ENCODE measurements at places on chromosomes 11 and 22.

DNA sequence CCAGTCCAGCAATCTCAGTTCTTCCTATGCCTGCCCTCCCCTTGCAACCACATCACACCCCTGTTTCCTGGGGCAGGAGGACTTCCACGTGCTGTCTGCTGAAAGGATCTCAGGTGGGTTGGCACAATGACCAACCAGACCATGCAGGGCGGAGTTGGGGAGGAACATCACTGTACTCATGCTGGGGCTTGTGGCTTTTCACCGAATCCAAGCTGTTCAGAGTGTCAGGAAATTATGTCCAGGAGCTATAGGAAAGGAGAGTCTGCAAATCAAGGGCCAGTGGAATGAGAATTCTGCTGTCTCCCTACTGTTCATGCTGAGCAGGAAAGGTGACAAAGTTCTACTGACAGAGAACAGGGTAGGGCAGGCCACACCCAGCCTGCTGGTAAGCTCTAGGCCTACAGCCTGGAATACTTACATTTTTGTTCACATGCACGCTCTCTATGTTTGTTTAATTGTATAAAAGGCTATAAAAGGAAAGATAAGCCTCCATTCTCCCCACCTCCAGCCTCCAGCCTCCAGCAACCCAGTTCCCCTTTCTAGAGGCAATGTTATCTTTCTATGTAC, 1.7 kb upstream of the PLAAT2 start:
- no peak for DNase-seq

GRCh38 chr22:25923914-25924313, 181.9 kb downstream of the MYO18B start:
- no peak for DNase-seq

GRCh38 chr11:120894202-120894985, 129.5 kb upstream of the TBCEL start:
- no peak for DNase-seq

GRCh38 chr11:101914341-101914737, 471 bp upstream of the CEP126 start:
- DNase-seq, result no peak

DNA sequence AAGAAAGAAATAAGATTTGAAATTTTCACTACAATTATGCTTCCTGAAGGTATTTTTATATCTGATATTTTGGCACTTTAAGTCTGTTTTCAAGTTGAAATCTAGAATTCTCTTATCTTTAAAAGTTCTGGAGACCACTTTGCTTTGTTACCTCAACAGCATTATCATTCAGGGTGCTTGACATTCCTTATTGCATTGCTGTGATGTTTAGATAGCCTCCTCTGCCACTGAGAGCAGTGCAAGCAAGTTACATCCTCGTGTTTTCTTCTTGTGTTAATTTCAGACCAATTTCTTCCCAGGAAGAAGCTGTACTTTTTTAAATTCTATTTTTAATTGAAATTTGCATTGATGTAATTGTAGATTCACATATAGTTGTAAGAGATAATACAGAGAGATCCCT, 333.9 kb upstream of the KIRREL3 start:
- DNase-seq, result no peak

GRCh38 chr11:129989149-129989813, 13.4 kb downstream of the PRDM10 start:
- no peak for DNase-seq

- no peak for DNase-seq
Measured at GRCh38 chr11:106329273-106330018, 252.0 kb downstream of the AASDHPPT start.

DNA sequence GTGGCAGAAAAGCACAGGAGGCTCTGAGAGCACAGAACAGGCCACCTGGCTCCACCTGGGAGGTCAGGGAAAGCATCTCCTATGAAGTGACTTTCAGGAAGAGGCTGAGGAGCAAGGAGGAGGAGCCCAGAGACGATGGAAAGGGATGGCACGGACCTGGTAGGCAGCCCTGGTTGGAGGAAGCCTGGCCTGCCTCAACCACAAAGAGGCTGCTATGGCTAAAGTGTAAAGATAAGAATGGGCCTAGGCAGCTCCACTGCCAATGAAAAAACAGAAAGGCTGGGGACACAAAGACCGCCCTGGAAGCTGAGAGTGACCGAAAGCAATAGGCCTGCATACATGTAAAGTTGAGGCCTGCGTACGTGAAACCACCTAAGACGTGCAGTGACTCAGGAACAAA, 31.2 kb upstream of the ETS1 start:
- DNase-seq, result no peak

DNA sequence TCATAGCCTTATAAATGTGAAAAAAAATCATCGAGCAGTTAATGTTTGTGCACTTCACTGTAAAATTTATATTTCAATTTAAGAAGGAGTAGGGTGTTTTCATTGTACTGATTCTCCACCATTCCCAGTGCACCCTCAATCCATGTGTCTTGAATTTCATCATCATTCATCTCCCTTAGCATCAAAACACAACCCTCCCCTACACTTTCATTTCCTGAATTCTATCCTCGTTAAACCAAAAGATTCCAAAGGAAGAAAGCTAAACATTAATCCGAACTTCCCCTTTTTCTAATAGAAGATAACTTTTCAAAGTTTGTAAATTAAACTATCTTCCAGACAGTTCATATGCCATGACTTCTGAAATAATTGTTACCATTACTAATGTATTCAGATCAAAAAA, 34.1 kb upstream of the OR8B8 start:
- DNase-seq, result no peak

DNA sequence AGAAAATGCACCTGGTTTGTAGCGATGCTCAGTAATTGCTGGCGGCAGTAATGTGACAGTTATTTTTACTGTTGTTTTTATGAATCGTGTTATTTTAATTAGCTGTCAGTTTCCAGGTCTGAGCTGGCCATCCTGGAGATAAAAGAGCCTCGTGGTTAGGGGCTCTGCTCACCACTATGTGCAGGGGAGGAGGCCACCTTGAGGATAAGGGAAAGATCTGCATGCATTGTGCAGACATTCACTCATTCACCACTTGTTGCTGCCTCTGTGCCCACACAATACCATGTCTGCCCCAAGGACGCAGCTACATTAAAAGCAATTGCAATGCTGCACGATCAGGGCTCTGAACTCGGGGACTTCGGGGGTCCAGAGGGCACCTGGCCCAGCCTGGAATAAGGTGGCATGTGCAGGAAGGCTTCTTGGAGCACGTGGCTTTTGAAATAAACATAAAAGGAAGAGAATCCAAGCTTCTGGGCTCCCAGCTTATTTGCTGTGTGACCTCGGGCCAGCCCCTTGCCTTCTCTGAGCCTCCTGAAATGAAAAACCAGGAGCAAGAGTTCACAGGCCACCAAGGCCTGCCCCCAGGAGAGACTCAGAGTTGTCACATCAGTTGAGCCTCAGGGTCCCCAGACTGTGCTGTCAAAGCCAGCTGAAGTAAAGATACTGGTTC, 44.7 kb upstream of the SHISAL1 start:
- no peak for DNase-seq

DNA sequence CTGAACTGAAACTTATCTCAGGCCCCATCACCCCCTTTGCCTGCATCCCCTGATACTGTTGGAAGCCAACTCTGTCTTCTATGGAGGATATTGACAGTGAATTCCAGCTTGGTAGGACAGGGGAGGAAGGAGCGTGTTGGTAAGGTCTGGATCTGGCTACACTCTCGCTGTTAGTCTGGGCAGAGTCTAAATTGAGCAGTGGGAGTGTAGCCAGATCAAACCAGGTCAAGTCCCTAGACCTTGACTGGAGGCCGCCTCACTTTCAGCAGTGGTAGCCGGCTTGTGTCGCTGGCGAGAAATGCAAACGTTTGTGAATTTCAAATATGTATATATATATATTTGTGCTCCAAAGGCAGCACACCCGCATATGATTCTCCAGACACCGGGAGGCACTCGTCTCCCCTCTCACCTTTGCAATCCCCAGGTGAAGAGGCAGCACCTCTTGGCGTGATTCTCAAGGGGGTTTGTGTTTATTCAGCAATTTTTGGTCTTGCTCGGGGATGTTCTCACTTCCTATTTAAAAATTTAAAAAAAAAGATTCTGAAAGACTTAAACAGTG, 26.7 kb downstream of the DHCR7 start:
- no peak for DNase-seq

- no peak for DNase-seq
Measured at GRCh38 chr11:16876053-16876752, 137.8 kb downstream of the C11orf58 start.

DNA sequence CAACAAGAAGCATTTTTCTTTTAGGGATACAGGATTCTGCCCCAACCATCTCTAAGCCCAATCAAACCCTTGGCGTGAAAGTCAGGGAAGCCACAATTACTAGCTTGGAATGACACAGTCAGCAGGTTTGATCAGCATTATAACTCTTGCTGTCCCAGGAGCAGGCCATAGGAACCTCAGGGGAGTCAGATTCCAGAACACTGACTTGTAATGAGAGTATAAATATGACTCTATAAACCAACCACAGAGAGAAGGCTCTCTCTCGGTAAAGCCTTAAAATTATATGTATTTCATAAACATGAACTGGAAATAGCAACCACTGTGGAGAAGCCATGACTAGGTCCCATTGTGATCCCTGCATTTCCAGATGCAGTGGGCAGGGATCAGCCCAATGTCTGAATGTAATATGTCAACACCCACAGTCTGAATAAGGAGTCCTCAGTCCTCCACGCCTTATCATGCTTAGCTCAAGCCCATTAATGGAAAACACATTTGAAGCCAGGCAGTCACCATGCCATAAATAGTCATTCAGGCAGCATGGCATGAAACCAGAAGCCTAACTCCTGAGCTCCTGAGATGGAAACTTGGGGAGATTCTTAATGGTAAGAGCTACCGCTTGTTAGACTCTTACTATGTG, 99.1 kb upstream of the MTNR1B start:
- no peak for DNase-seq

DNA sequence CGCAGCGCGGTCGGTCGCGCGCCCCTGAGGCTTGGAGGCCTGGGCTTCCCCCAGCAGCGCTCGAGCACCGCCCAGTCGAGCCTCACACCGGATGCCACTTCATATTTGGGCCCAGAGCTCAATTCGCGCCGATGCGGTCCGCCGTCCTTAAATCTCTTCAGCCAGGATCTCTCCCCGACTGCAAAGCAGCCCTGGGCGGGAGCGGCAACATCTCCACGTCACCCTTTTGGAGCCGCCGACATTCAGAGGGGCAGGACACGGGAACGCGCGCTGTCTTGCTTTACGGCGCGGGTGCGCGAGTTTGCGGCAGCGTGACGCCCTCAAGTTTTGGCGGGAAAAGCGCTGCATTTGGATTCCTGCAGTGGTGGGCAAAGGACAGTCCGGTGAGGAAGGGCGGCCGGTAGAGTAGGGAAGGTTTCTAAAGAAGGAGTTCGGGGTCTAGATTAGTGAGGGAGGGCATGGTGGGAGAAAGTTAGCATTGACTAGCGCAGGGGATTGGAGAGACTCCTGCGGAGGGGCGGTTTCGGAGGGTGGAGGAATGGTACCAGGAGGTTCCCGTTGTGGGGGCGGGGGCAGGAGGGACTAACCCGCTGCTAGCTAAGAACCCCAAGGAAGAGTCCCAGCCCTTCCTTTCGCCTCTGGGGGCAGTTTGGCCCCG, 796 bp downstream of the CHEK1 start:
- peak; percentile 86 for DNase-seq

DNA sequence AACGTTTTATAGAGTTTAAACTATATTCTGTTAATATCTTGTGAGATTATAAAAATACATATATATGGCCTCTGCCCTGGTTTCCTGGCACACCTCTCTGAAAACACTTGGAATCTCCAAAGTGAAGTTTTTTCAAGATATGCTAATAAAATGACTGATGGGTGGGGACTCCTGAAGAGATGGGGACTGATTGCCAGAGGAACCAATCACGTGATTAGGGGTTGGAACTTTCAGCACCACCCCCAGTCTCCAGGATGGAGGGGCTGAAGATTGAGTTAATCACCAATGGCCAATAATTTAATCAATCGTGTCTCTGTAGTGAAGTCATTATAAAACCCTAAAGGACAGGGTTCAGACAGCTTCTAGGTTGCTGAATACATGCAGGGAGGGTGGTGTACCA, 37.4 kb downstream of the C11orf71 start:
- no peak for DNase-seq

- DNase-seq, result no peak
Measured at GRCh38 chr11:4508886-4509285, 26.4 kb downstream of the OR52K1 start.

- DNase-seq, result peak; percentile 24
Measured at GRCh38 chr22:27801202-27801615, 347 bp downstream of the MN1 start.

GRCh38 chr22:21571679-21572078, 4.2 kb downstream of the UBE2L3 start:
- no peak for DNase-seq

DNA sequence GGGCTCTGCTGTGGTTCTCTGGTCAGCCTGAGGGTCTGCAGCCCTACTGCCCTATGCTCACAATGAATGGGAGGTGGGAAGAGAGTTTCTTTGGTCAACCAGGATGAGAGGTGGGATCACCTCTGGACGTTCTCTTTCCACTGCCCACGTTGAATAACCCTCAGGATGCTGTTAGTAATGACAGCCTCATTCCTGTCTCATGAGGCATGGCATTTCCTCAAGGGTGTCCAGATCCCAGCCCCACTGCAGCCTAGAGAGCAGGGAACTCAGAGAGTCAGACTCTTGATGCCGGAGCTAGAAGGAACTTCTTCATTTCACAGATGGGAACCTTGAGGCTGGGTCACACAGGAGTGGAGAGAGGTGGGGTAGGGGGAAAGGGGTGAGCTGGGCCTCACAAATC, 196.0 kb downstream of the CEP164 start:
- DNase-seq, result no peak

- DNase-seq, result no peak
Measured at GRCh38 chr11:122848186-122848585, 9.9 kb downstream of the CRTAM start.

GRCh38 chr11:35969089-35970042, 25.5 kb downstream of the LDLRAD3 start:
- DNase-seq, result no peak

DNA sequence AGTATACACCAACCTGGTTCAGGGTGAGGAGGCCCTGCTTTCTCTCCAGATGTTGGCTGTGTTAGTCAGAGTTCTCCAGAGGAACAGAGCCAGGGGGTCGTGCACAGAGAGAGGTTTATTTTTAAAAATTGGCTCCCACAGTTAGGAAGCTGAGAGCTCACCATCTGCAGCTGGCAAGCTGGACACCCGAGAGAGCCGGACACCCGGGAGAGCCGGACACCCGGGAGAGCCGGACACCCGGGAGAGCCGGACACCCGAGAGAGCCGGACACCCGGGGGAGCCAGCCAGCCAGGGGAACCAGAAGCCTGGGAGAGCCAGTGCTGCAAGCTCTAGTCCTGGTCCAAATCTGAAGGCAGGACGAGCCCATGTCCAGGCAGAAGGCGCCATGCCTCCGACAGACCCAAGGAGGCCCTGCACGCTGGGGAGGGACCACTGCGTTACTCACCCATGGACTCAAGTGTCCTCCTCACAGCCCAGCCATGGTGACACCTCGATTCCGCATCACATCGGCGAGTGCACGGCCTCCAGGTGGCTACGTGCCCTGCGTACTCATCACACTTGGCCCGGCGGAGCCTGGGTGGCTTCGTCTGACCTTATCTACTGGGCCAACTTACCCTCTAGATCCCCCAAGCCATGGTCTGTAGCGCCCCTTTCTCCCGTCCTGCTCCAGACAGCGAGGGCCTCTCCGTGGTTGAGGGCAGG, 99.0 kb downstream of the BRD1 start:
- DNase-seq, result no peak
